ENCODE measurements at places on chromosomes 7 and 10.

DNA sequence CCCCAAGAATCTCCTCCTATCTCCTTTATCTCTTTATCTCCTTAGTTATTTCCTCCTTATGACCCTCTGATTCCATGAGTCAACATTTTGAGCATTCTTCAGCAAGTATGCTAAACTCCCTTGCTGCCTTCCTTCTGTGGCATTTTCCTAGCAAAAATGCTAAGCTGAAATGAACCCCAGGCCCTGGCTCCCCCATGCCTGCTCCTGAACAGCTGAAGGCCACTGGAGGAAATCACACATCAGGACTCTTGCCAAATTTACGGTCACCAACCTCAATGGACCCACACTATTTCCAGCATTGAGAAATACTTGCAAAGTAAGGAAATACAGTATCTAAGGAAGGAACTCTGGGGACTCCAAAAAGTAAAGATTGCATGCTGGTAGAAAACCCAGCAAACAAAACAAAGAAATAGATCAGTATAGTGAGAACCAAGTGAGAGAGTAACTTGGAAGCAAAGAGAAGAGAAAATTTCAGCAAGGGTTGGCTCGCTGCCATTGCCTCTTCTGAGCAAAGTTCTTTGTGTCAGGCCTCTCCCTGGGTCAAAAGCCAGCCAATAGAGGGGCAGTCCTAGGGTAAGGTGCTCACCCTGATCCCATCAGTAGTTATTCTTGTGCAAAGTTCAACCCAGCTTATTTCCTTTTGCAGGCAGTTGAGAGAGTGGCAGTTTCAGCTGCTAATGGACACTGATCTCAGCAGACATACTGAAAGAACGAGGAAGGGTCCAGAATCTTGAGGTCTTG, 5.1 kb upstream of the PLEKHS1 start:
- DNase-seq = no peak

DNA sequence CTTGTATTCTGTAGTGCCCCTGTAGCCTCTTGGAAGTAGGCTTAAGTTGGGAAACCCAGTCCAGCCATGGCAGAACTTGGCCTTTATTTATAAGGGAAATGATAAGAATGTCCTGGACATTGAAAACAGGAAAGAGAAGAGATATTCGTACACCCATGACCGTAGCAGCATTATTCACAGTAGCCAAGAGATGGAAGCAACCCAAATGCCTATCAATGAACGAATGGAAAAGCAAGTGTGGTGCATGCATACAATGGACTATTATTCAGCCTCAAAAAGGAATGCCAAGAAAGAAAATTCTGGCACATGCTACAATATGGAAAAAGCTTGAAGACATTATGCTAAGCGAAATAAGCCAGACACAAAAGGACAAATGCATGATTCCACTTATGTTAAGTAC, 315.3 kb downstream of the CXCL12 start:
- DNase-seq = no peak

GRCh38 chr7:51357821-51358220, 41.2 kb upstream of the COBL start:
- DNase-seq = no peak

DNA sequence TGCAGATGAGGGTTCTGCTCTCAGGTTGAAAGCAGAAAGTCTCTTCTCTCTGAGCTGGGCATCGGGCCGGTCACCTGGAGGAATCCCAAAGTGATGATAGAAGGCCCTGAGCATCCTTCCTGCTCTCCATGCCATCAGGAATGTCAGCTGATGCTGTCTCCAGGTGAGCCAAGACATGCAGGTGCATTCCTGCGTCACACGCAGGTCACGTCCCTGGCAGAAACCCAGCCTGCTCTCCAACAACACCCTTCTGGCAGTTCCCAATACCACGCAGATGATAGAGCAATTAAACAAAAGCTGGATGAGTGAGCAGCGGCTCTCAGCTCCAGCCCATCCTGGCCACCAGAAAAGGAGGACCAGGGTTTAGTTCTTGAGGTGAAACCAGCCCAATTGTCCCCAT, 6.9 kb upstream of the WIPI2 start:
- no peak for DNase-seq

GRCh38 chr10:126569513-126570244, 100.8 kb downstream of the C10orf90 start:
- DNase-seq = no peak

- no peak for DNase-seq
Observed at GRCh38 chr7:32395168-32395567, 95.0 kb downstream of the LSM5 start.

- no peak for DNase-seq
Observed at GRCh38 chr7:80790877-80791276, 128.0 kb downstream of the SEMA3C start.

DNA sequence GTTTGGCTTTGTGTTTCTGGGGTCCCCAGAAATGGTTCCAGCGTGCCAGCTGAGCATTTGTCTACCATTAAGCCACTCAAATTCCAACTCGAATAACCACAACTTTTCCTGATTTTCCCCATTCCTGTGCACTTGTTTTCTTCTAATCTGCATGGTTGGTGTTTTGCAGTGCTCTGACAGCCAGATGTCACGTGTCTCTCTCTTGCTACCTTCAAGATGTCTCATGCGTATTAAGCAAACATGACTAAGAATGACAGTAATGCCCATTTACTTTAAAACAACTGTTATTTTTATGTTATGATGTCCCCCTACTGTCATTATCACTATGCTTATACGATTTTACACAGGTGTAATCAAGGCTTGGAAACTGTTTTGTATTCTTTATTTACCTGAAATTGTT, 35.2 kb upstream of the MXI1 start:
- DNase-seq = no peak

DNA sequence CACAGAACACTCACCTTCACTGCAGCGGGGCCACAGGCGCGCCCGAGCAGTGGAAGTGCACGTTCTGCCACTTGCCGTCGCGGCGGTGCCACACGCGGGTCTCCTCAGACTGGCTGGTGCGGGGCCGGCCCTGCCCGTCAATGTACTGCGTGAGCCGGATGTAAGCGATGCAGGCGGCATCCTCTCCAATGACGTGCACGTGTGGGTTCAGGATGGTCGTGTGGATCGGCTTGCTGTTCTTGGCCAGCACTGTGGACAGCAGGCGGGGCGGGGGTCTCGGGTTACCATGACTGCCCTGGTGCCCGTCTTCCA, 19.2 kb downstream of the YKT6 start:
- DNase-seq = no peak

- DNase-seq = no peak
Observed at GRCh38 chr7:7263297-7264230, 81.2 kb downstream of the C1GALT1 start.

- DNase-seq = no peak
Observed at GRCh38 chr10:86113983-86114382, 252.6 kb downstream of the GRID1 start.

DNA sequence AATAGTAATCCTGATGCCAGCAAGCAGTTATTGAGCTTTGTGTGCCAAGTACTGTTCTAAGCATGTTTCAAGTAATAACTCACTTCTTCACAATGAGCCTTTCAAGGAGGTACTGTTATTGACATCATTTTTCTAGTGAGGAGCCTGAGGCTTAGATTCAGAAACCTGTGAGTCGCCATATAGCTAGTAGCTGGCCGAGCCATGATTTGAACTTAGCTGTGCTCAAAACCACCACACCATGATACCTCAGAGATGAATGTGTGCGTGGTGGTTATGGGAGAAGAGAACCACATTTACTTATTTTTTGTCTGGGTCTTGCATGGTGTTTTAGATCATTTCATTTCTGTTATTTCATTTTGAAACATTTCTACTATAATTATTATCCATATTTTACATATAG, 578.9 kb downstream of the AUTS2 start:
- no peak for DNase-seq

DNA sequence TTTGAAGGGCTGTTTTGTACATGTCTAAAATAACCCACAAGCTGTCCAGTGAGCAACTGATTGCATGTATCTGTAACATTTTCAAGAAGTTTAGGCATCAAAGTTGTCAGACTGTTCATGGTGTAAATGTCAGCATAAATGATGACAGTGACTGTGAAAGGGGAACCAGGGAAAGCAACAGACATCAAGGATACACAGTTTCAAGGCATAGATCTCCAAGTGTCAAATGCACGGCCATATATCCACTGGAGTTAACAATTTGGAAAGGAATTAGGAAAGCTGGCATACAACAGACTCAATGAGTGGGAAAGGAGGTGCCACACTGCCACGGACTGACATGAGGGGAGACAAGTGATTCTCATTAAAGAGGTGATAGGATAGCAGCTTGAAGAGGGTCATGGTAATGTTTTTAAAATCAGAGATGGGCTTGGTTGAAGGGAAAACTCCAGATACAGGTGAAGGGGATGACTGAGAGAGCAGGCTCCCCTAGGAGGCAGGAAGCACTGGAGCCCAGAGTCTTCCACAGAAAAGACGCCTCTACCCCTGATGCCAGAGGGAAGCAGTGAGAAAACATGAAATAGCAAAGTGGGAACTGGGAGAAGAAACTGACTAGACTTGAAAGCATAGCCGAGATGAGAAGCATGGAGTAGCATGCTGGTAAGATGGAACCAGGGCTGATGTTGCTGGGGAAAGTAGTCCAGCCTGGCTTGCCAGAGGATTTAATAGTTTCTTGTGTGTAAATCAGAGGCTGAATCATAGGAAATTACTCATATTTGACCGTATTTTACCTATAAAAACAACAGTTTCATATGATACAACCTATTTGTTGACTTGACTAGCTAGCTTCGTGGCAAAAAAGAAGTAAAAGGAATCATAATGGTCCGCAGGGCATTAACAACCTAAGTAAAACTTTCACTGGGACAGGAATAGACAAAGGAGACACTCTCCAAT, 18.6 kb downstream of the NSMCE4A start:
- DNase-seq = no peak

GRCh38 chr7:138900035-138900828, 81.0 kb downstream of the KIAA1549 start:
- DNase-seq = no peak

- DNase-seq = no peak
Observed at GRCh38 chr10:86376403-86376802, 9.8 kb upstream of the GRID1 start.

DNA sequence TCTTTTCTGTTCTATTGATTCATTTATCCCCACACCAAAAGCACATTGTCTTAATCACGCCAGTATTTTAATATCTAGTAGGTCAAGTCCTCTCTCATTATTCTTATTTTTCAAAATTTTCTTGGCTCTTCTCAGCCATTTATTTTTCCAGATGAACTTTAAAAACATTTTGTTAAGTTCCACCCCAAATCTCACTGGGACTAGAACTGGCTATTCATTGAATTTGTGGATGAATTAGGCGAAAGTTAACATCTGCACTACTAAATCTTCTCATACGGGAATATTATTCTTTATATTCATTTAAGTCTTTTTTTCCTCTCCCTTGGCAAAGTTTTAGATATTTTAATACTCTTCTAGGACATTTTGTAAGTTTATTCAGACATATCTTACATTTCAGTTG, 295.2 kb upstream of the MGMT start:
- no peak for DNase-seq

GRCh38 chr10:75099952-75100763, 11.3 kb upstream of the SAMD8 start:
- DNase-seq = peak; percentile 90

DNA sequence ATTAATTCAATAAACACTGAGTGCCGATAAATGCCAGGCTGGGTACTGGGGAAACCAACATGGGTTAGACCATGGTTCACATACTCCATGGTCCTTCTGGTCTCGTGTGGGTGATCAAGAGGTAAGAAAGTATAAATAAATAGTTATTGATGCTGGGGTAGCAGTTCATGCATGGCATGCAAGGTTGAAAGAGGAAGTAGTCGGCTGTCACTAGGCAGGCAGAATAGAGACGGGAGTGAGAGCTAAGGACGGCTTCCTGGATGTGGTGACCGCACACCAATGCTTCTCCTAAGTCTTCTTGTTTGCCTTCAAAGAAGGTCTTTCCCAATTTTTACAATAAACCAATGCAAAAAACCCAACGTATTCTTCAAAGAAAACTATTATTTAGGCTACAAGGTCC, 208.6 kb downstream of the ADAM12 start:
- DNase-seq = no peak

GRCh38 chr7:143279186-143280098, 5.3 kb upstream of the TMEM139 start:
- DNase-seq = no peak

DNA sequence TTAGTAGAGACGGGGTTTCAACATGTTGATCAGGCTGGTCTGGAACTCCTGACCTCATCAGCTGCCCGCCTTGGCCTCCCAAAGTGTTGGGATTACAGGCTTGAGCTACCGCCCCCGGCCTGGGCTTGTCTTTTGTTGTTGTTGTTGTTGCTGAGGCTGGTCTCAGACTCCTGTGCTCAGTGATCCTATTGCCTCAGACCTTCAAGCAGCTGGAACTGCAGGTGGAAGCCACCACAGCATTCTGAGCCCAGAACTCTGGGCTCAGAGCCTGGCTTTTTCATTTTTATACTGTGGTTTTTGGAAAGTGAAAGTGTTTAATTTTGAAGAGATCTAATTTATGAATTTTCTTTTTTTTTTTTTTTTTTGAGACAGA, 16.2 kb upstream of the DNAJB6 start:
- no peak for DNase-seq

DNA sequence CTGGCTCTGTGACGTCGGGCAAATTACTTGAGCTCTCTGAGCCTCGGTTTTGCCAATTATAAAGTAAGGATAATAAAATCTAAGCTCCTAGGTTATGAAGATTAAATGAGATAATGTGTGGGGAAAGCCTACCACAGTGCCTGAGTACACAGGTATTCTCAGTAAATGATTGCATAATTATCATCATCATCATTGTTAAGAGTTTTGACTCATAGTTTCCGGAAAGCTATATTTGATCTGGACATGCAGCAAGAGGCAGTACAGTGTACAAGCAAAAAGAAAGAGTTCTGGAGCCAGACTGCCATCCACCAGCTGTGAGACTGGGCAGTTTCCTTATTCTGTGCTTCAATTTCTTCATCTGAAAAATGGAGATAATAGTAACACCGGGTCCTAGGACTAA, 155.6 kb upstream of the YAE1 start:
- no peak for DNase-seq

DNA sequence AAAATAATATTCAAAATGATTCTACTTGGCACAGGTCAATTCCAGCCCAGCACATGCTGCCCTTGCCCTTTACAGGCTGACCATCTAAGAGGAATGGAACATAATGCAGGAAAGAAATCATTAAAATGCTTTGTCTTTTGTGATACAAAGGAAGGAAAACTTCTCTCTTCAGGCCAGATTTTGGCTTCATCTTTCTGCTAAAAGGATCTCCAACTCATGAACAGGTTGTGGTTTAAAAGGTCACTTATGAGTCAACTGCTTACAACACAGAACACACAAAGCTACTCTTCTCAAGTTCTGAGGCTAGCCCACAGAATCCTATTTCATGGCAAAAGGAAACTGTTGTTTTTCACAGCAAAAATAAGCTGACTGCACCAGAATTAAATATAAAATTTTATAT, 197.1 kb downstream of the DOCK4 start:
- no peak for DNase-seq

GRCh38 chr7:156139112-156139511, 326.8 kb upstream of the SHH start:
- DNase-seq = no peak

GRCh38 chr7:123655614-123656013, at the start of gene LMOD2:
TSS of gene LMOD2 (plus strand) at chr7:123655866. CDS start at chr7:123655964, 98 bp downstream.
- DNase-seq = no peak
